ENCODE measurements at places on chromosomes 2 and 18.
A peak's percentile ranks its signal among the peaks of the same experiment; 100 is the strongest.

GRCh38 chr2:109260886-109261700 is 132.1 kb downstream of the SH3RF3 start:
- DNase-seq, result peak; percentile 23

DNA sequence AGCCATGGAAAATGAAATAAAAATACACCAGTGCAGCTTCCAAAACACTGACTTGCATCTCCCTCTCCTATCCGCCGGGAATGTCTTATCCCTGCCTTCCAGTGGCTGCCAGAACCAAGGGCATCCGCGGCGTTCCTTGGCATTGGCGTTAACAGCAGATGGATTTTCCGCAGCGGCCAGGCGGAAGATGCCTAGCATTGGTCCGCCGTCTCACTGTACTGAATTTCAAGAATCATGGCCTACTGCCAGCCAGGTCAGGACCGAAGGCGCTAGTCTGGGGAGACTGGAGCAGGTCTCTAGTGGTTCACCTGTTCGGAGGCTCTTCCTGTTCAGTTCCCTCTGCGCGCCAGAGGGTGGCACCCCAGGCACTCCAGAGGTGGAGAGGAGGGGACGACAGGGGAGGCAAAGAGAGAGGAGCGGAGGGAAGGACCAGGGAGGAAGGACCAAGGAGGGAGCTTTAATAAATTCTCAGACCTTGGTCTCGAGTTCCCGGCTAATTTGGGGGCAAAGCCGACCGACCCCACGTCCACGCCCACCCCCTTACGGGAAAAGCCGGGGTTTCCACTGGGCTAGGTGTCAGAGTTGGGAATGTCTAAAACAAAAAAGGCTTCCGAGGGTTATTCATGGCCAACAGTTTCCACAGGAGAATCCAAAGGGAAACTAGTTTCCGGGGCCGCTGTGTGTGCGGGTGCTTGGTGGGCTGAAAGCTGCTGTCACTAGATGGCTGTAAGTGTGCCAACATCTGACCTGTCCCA is 3.7 kb upstream of the BCL2L11 start:
- DNase-seq, result peak; percentile 82

DNA sequence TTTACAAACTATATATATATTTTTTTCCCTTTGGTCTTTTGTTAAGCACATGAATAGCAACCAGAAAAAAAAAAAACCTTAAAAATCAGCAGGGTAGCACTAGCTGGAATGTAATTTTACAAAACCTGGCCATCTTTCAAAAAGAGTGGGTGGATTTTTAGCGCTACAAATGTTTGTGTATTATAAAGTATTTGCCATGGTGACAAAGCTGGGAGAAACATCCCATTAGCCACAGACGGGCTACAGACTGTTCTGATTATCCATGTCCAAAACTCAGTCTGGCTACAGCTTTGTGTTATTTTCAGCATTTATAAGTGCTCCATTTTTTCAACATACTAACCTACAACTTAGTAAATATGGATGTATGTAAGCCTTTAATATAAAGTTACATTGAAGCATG is 249.5 kb upstream of the TANK start:
- DNase-seq, result no peak

DNA sequence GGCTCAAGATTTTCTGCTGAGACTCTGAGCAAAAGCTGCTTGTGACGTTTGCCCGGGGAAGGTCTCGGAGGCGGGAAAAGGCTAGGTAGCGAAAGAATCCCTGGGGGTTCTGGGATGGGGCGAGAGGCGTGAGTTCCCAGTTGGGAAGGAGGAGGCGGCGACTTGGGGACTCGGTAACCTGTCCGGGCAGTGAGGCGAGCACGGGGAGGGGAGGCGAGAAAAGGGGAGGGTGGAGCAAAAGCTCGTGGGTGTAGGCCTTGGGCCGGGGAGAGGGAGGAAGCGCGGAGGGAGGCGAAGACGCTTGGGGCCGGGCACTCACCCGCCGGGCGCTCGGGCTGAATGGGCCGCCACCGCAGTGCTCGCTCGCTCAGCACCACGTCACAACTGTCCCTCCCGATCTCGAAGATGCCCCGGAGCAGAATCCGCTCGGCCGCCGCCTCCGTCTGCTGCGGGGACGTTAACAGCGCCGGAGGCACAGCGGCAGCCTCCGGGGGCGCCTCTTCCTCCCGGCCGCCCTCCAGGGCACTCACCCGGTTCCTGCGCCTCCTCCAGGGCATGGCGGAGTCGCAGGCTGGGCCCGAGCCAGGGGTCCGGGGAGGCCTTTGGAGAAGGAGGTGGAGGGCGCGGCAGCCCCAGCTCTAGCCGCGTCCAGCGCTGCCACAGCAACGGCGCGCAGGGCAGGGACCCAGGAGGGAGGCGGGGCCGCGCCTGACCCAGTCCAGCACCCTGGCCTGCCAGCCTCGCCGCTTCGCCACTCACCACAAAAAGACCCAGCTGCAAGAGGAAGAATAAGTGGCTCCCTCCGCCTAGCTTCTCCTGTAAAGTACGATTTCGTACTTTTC is at the start of gene CERKL:
Gene CERKL, minus strand, starts transcription at position 656 of the 842 bp plus-strand sequence. Its CDS starts 99 bp downstream, at position 557.
- DNase-seq, result no peak

GRCh38 chr18:43648002-43648401 is 370.7 kb upstream of the SYT4 start:
- no peak for DNase-seq

- DNase-seq, result no peak
Observed at GRCh38 chr2:230793572-230794359, 71.0 kb upstream of the ITM2C start.

DNA sequence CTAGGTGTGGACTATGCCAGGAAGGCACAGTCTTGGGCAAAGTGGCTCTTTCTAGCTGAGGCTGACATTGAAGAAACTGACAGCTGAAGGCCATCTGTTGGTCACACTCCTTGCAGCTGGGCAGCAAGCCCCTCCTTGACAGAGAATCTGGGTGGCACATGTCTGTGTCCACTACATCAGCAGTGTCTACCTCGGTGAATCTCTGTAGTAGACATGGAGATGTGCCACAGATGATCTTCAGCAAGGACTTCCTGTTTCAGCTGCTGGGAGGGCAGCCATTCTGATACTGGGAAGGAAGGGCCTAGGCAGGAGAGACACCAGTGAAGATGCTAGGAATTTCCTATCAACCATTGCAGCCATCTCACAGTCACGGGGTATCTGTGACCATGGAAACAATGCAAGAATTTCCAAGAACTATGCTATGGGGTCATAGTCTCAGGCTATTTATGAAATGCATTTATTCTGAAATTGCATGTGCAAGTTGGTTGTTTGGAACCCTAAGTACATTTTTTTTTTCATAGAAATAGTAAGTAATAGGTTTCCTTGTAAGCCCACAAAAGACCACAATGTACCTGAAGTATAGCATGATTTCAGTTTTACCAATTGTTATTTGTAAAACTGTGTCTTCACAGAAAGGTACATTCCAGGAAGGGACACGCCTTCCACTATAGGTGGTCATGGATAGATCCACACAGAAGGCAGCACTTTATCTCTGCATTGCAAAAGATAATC is 63.8 kb upstream of the DARS1 start:
- DNase-seq, result no peak

DNA sequence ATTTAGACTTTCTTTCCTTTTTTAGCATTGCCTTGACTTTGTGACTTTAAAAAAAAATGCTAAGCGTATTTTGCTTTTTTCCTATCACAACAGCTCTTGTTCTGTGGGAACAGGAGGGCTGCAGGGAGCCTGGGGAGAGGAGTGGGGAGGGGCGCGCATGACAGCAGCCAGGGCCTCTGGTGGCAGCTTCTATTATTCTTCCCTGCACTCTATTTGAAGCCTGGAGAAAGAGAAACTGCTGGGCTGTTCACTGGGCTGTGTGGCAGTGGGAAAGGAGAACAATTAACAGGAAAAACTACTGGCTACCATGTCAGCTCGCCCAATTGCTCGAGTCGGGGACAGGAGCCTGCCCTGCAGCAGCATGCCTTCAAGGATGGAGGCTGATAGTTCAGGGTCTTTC is 119.0 kb upstream of the ZBTB14 start:
- no peak for DNase-seq

DNA sequence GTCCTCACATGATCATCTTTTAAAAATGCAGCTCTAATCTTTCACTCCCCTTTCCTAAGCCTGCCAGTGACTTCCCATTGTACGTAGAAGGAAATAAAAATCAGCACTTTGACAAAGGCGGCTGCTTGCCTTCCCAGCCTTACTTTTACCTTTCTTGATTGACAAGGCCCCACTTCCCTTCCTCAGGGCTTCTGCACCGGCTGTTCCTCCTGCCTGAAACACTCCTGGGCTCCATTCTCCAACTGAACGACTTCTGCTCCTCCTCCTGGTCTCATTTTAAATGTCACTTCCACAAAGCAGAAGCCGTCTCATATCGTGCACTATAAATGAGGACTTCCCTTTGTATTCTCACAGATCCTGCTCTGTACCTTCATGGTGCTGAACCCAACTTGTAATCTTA is 56.1 kb downstream of the OSBPL6 start:
- no peak for DNase-seq
